Esophagus muscularis mucosa (tissue), 4 donors: ENCODE measurements at places on chromosomes 2 and 18.

GRCh38 chr2:155442755-155443372 is 744.4 kb downstream of the KCNJ3 start:
- DNase-seq, result no peak

- no peak for DNase-seq
These were observed 164.8 kb downstream of the MYCN start for GRCh38 chr2:16104949-16105668.

- DNase-seq, result no peak
These were observed 26.0 kb downstream of the PTPN2 start for GRCh38 chr18:12857991-12858544.

GRCh38 chr2:200435379-200435778 is 74.5 kb downstream of the KCTD18 start:
- no peak for DNase-seq

GRCh38 chr2:216475767-216476166 is 22.9 kb upstream of the RPL37A start:
- DNase-seq, result no peak

- no peak for DNase-seq
These were observed 4.1 kb upstream of the SATB2 start for GRCh38 chr2:199461711-199462346.

DNA sequence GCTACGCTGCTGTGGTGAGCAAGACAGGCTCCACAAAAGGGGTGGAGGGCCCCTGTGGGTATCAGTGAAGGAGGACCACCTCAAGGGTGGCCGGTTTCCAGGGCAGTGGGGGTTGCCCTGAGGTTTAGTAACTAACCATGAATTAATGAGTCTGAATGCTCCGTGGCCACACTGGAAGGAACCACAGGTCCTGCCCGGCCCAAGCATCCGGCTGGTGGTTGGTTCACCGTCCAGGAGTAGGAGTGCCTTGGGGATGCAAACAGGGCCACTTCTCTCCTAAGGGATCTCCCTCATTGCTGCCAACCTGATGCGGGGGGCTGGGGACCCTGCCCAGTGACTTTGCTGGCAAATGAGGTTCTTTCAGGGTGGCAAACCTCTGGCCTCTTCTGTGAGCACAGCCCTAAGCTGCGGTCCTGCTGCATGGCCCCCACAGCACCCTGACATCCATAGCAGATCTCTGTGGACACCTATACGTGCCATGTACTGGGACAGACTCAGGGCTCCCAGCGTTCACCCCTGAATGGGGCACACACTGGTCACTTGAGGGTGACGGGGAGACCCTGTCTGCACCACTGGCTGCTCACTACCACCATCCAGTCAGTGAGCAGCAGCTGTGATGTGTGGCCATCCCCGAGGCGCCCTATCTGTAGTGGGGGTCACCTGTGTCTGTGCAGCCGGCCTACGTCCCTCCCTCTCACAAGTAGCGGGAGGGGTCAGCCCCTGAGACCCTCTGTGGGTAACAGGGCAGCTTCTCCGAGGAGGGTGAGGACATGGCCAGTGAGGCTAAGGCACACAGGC is 41.6 kb downstream of the HS6ST1 start:
- DNase-seq, result no peak

DNA sequence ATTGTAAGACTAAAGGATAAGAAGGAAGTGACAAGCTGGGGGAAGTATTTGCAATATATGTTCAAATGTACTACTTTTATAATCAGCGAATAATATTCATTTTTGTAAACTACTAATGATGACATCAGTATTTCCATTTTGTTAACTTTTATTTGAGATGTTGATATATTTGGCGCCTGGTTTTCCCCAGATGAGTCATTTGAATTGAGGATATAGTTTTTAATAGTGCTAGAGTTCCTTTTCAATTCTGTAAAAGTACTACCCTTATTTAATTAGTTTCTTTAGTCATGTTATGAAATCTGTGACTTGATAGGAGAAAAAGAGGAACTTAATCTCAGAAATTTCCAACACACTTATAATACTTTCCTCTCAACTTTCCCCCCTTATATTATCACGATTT is 495.3 kb downstream of the IRS1 start:
- no peak for DNase-seq

DNA sequence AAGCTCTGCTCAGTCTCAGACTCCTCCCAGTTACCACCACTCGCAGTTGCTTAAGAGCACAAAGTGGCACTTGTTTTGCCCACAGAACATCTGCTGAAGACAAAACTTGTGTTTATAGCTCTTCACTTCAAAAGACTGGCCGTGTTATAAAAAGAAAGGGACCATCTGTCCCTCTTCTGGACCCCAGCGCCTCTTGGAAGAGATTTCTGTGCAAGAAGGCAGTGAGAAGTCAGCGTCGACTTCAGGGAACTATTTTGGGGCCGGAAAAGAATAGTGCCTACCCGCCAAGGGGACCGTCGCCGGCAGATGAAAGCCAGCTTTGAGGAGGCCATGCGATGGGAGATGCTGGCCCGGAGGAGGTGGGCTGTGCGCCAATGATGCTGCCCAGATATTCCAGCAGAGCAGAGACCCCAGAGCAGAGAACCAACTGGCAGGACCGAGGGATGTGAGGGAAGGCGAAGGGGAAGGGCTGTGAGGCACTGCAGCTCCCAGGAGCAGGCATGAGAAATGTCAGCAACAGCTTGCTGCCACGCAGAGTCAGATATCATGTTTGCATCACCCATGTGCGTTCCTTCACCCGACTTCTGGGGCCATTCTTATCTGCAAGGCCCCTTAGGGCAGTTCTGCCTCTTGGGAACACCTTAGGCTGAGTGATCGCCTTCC is 270.9 kb downstream of the ATAD2B start:
- DNase-seq, result no peak

GRCh38 chr2:167471332-167471731 is 583.1 kb downstream of the XIRP2 start:
- no peak for DNase-seq

DNA sequence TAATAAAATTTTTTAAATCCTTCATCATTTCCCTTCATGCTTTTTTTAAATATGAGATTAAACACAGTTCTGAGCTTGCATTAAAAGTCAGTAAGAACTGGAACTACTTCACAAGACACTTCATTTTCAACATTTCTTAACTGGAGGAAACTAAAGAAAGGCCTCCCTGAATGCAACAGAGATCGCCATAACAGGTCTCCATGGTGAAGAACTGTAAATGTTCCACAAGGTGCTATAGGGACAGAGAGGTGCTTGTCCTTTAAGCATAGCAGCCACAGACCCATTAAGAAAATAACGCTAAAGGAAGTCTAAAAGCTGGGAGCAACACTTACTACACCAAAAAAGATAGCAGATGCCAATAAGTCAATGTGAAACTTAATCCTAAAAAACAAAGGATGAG is 8.5 kb downstream of the STAM2 start:
- no peak for DNase-seq

DNA sequence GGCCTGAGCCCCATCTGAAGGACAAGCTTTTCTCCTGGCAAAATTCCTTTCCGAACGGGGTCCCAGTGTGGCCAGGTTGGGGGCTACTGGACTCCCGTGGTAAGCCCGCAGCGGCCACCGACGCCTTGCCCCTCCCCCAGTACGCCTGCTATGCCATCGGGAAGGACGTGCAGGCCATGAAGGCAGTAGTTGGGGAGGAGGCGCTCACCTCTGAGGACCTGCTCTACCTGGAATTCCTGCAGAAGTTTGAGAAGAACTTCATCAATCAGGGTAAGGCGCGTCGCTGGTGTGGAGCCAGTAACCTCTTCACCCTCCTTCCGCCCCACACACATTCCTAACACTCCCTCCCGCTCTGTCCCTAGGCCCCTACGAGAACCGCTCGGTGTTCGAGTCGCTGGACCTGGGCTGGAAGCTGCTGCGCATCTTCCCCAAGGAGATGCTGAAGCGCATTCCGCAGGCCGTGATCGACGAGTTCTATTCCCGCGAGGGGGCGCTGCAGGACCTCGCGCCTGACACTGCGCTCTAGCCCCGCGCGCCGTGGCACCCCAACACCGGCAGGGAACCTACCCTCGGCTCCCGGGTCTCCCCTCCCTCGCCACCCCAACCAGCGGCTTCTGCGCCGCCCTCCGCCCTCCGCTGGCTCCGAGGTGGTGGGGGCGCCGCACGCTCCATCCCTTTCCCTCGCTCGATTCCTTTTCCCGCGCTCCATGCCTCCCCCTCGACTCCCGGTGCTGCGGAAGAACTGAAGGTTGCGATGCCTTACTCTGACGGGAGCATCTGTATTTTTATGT is 13.6 kb upstream of the ANKRD53 start:
- DNase-seq, result peak; percentile 93

GRCh38 chr2:239499726-239500573 is 99.1 kb upstream of the HDAC4 start:
- no peak for DNase-seq

DNA sequence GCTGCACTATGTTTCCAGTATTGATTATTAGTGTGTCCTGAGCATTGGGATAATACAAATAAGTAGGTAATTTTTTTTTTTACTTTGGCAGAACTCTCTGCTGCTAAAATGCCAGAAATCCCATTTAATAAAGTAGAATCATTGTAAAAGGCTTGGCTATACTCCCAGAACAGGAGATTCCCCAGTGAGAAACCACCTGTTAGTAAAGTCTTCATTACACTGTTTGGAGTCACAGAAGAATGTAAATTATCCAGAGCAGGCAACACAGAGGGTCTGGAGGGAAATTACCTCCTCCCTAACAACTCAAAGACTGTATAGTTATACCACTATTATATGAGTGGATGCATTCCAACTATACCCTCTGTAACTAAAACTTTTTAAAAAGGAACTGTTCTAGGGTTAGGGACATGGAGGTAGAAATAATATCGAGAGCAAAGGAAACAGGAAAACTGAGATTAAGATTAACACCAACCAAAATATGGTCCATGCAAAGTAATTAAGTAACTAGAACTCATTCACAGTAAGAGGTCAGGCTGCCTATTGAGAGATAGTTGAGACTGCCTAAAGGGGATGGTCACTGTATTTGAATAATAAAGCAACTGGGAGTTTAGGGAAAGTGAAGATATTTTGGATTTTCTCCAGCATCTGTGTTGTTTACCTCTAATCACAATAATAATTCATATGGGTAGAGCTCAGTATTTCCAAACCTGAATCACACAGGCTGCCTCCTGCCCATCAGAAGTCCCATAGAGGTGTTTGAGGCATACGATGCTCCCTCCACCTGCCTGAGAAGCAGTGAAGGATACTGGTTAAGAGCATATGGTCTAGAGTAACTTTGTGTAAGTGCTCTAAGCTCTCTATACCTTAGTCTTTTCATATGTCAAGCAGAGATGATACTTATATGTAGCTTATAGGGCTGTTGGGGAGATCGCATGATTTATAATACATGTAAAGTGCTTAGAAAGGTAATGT is 34.4 kb downstream of the MAP2 start:
- DNase-seq, result no peak

- DNase-seq, result no peak
These were observed 101.0 kb downstream of the EVA1A start for GRCh38 chr2:75459565-75460310.
